Activated naive CD4-positive, alpha-beta T cell (primary cell): ENCODE measurements at places on chromosomes 1 and 21.

DNA sequence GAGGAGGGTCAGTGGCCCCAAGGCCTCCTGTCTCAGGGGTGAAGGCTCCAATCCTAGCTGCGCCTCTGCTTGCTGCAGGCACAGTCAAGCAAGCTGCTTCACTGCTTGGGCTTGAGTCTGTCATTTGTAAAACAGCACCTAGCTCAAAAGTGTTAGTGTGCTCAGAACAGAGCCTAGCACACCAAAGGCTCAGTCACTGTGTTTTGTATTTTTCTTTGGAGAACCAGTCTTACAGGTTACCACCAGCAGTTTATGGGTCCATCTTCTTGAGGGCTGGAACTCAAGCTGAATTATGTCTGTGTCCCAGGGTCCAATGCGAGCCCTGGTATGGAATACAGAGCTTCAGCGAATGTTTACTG is 113.6 kb downstream of the DMRTB1 start:
- DNase-seq = no peak

GRCh38 chr1:192439373-192440025 is 122.7 kb downstream of the RGS21 start:
- no peak for DNase-seq

- DNase-seq = no peak
Measured at GRCh38 chr21:41662761-41663160, 104.1 kb downstream of the RIPK4 start.

DNA sequence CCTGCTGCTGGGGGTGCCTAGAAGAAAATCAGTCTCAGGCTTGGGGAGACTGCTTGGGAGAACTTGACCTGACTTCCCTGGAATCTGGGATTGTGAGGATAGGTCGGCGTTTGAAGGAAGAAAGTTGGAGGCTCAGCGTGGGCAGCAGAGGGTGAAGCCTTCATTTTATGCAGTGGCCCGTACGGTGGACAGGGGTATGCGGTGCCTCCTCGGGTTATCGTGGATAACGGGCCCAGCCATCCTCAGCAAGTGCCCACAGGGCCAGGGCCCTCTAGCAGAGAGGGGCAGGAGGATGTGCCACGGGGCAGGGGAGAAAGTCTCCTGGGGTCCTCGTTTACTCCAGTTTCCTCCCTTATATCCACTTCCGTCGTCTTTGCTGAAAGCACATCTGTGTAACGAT is 34.0 kb downstream of the CHAF1B start:
- DNase-seq = no peak

- DNase-seq = no peak
Measured at GRCh38 chr1:21849909-21850576, 38.0 kb downstream of the LDLRAD2 start.

DNA sequence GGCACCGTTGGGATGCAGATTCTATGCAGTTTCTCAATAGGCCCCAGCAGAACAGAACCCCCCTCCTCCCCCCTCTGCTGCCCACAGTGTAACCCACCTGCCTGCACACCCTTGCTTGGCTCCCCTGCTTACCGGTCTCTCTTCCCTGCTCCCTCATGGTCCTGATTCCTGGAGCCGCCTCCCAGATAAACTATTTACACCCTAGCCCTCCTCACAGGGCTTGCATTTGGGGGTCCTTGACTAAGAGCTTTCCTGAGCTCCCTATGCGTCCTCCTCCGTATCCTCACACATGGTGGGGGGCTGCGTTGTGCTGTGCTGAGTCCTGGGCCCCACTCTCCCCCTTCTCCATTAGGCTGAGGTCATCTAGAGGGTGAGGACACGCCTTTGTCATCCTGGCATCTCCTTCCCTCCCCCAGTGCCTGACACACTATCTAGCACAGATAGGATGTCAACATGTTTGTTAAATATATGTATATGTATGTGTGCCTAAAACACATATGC is 121.9 kb downstream of the GRIK3 start:
- no peak for DNase-seq

DNA sequence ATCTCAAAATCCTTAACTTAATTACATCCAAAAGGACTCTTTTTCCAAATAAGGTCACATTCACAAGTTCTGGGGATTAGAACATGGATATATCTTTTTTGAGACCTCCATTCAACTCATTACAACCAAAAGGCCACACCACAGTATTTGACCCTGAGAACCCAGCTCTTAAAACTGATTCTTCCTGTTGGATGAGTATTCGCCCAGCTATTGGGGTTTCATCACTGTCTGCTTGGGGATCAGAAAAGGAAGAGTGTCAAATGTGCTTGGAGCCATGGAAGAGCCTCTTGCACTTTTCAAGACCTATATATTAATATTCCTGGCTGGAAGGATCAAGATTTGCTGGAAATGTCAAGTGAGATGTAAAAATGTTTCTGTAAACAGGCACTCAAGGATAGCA is 5.4 kb upstream of the TINAGL1 start:
- no peak for DNase-seq

GRCh38 chr1:243559575-243560162 is 290.4 kb downstream of the AKT3 start:
- no peak for DNase-seq

- DNase-seq = no peak
Measured at GRCh38 chr1:246156847-246157246, 350.2 kb downstream of the SMYD3 start.

DNA sequence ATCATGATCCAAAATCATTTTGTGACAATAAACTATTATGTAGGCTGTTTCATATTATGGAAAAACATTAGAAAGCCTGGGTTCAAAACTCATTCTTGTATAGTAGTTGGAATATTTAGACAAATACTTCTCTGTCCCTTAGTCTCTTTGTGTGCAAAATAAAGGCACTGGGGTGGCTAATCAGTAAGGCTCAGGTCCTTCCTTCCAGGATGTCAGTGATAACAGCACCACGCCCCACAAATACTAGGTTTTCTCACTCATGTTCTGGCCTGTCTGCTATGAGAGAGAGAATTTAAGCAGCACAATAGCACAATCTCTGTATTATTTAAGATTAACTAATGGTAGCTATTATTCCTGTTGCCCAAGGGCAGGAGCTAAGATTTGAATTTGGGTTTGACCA is 458.3 kb upstream of the BEND5 start:
- DNase-seq = no peak

DNA sequence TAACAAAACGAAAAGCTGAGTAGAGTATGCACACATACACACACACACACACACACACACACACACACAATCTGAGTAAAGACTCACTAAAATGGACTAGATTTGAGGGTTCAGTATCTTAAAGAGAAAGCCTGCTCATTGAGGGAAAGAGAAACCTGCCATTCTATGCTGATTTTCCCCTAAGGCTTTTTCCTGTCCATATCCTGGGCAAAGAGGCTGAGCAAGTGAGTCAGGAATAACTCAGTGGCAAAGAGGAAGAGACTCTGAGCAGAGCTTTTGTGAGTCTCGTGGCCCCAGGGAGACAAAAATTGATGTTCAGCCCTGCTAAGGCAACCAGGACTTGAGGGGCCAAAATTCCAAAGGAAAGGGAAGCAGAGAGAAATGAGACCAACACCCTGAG is 37.3 kb upstream of the RUNX1 start:
- no peak for DNase-seq
